ENCODE measurements at places on chromosomes 5 and 9.

DNA sequence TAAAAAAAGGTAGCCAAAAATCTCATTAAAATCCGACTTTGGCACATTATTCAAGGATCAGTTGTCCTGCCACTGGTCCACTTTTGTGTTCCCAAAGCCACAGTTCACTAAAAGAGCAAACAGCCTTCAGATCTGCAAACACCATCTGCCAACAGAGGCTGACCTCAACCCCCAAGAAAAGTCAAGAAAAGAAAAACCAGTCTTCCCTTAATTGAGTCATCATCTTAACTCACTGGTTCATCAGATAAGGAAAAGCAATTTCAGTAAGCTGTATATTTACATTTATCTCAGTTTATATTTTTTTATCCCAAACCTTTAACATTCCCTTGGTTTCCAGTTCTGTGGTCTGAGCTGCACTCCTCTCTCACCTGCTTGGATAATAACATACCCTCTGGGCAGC lies 21.2 kb downstream of the RASEF start:
- no peak for DNase-seq

- DNase-seq, result no peak
Measured at GRCh38 chr5:53984971-53985370, 325.4 kb downstream of the ARL15 start.

GRCh38 chr9:588981-589380 lies 252.5 kb upstream of the DMRT1 start:
- no peak for DNase-seq

DNA sequence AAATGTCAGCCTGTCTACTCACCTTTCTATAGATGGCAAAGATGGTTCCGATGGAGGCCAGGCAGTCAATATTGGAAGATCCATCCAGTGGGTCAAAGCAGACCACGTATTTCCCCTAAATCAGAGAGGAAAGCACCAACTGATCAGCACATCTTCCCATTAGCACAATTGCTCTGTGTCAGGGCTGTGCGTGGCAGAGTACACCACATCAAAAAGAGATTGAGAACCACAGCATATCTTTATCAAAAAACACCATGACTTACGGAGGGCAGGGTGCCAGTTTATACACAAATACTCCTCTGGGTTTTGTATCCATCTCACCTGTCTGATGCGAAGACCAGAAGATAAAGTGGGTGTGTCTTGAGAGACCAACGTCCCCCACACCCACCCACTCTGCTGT lies 9.1 kb downstream of the FBP2 start:
- DNase-seq, result no peak

DNA sequence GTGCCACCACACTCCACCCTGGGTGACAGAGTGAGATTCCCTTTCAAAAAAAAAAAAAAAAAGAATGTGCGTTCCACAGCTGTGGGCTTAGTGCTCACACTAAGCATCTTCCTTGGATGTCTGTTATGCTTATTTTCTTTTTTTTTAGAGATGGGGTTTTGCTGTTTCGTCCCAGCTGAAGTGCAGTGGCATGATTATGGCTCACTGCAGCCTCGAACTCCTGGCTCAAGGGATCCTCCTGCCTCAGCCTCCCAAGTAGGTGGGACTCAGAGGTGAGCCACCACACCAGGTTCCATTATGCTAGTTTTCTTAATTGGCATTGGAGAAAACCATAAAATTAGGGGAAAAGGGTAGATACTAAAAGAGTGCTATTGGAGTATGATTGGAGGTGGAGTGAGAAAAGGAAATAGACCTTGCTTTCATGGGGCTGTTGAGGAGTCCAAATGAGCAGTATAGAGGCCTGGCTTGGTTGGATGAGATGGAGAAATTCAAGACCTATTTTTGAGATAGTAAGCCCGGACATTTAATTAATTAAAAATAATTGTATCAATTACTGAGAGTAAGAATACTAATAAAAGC lies 978 bp upstream of the BRD3OS start:
- DNase-seq, result no peak

DNA sequence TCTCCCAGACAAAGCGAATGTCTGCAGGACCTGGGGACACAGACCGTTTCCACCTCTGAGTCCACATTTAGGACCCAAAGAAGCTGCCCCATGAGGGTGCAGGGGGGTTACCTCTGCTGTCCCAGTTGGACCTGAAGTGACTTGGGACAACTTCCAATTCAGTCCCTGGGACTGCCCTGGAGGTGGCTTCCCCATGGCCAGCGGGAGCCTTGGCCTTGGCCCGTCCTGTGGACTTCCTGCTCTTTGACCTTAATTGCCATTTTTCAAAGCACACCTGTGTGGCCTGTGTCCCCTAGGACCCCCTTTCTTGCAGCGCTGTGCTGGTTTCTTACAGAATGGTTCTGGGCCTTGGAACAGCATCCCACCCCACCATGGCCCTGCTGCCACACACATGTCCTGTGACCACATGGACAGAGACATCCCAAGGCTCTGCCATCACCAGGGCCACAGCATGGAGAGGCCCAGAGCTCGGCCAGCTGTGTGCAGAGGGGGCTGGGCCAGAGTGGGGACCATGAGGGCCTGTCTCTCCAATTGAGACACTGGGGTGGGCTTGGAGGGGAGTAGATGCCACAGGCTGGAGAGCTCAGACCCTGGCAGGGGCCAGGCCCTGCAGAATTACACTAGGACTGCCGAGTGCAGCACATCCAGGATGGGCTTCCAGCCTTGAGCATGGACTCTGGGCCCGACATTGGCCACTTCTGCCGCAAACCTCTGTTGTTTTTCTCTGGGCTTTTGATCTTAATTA lies 45.8 kb downstream of the SECISBP2 start:
- DNase-seq, result peak; percentile 23

- no peak for DNase-seq
Measured at GRCh38 chr5:80414113-80414512, 6.2 kb downstream of the ZFYVE16 start.

- no peak for DNase-seq
Measured at GRCh38 chr5:127985811-127986325, 97.7 kb upstream of the SLC12A2 start.

DNA sequence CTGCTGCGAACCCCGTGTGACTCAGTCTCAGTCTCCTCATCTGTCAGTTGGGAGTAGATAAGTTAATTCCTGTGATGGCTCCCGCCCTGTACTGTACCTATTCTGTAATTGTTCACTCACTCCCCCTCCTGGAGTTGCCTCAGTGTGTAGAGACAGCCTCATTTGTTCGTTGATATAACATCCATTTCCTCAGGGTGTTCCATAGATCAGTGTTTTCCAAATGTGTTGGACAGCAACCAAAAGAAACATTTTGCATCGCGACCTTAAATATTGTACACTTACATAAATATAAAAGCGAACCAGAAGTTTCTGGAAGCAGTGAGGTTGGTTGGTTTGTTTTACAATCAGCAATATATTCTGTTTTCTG lies 698 bp downstream of the NFX1 start:
- DNase-seq, result no peak

DNA sequence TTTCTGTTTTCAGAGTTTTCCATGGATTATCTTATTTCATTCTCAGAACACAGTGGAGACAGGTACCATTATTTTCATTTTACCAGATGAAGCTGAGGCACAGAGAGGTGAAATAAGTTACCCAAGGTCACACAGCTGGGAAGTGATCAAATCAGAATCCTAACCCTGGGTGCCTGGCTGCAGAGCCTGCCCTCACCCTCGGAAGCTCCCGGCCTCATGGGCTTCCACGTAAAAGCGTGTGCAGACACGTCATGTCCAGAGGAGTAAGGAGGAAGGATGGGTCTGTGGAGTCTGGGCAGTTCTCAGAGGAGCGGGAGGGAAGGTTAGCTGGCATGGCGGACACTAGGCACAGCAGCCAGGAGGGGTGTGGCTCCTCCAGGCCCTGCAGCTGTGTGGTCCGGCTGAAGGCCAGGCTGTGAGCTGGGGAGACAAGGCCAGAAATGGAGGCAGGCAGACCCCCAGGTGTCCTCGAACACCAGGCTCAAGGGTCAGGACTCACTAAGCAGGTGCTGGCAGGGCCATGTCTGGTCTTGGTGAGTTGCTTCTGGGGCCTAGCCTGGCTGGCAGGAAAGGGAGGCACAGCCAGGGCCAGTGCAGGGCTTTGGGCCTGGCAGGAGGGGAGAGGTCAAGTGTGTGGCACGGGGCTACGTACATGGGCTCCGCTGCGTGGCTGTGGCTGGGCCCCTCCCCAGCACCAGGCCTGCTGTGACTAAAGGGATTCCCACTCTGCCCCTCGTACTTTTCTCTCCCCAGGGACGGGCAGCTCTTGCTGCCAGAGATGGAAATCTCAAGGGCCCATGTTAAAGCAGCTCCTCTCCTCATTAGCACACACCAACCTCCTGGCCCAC lies 5.6 kb downstream of the TBC1D9B start:
- DNase-seq, result no peak

GRCh38 chr5:2891781-2892180 lies 140.3 kb upstream of the IRX2 start:
- DNase-seq, result no peak

DNA sequence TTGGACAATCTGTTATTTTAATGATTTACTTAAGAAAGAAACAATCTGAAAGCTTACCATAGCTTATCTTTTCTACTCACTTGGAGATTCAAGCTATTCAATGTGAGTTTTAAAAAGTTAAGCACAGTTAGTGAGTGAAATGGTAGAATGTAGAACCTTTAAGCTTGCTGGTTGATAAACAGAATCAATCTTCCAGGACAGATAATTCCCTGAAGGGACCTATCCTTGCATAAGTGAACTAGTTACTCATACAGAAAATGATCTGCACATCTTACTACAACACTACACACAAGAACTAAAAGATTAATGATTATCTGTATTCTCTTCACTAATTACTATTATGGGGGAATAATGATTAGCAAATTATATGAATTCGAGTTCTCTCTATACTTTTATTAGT lies 165.6 kb downstream of the PALM2AKAP2 start:
- DNase-seq, result no peak

DNA sequence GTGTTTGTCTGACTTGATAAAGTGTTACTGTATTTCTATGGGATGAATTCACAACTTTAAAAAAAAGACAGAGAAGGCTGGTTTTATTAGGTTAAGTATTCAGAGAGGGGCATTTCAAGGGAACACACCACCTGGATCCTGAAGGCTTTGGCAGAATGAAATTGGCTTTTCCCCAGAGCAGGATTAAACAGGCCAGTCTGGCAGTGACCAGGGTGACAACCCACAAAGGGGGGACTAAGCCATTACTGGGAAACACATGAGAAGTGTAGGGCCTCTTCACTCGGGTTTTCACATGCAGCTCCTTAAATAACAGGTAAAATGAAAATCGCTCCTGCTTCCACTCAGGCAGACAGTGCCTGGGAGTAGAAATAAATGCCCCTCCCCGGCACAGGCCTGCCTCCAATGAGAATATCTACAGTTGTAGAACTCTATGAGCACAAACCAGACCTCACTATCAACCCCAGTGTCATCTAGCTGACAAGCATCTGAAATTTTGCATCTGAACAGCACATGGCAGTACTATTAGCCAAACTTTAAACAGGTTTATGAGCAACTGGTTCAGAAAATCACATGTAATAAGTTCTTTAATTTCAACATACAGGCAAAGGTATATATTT lies 85.8 kb downstream of the LHFPL2 start:
- DNase-seq, result no peak

DNA sequence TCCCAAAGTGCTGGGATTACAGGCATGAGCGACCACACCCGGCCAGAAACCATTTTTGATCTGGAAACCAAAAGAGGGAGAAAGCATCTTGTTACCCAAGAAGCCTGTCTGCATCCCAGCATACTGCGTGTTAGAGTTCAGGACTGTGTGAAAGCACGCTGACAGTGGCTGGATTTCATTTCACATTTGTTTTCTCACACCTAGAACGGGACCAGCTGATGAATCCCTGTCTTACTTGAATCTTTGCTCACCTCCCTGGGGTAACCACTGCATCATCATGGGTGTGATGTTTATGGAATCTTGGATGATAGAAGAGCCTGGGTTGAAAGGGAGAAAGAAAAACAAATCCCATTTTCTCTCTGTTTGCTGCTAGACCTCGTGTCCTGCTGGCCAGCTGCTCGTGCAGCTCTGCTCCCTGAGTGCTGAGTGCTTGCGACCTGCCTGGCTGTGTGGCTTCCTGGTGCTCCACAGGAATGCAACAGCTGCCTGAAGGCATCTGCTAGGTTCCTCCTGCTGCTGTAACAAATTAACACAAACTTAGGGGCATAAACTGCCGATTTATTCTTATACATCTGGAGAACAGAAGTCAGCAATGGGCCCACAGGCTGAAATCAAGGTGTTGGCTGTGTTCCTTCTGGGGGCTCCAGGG lies 378.3 kb upstream of the DAP start:
- no peak for DNase-seq

GRCh38 chr9:37953775-37954437 lies 50.0 kb upstream of the SLC25A51 start:
- peak; percentile 39 for DNase-seq

DNA sequence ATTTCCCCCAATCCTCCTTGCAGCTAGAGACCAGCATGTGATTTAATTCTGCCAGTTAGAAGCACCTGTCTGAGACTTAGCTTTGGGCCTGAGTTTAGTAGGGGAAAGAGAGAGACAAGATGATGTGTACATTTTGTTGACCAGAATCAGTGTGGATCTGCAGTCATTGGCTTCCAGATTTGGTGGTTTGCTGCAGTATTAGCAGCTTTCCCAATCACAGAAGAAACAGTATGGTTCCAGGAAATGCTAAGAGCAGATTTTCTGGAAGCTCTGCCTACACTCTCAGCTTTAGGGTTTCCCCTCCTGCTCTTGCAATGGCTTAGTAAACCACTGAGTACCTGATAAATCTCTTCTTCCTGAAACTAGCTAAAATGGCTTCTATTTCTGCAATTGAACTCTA lies 48.8 kb upstream of the FREM1 start:
- DNase-seq, result no peak

DNA sequence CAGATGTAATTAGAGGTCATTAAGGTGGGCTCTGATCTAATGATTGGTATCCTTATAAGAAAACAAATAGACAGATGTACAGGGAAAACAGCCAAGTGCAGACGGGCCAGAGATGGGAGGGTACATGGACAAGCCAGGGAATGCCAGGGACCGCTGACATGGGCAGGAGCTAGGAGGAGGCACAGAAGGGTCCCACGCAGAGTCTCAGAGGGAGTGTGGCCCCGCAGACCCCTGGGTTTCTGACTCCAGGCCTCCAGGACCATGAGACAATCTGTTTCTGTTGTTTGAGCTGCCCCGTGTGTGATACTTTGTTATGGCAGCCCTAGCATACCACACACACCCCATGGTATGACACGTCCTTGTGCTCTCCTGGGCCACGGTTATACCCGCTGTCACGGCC lies 29.1 kb downstream of the GADD45G start:
- DNase-seq, result no peak

DNA sequence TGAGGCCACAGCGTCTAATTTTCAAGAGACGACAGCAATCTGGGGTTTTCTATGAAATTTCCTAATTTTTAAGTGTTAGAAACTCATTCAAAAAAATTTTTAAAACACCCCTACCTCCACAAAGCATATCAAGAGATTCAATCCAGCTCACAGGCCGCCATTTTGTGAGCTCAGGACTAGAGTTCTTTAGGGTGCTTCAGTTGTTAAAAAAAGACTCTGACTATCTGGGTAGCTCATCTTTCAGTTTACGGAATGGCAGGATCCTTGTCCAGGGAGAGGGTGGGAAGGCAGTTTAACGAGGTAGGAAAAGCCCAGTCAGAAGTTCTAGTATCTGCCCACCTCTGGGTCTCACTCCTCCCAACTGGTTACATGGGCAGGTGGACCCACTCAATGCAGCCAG lies 43.1 kb downstream of the CAMK2A start:
- DNase-seq, result no peak

- no peak for DNase-seq
Measured at GRCh38 chr5:34551911-34552433, 104.2 kb upstream of the RAI14 start.
